ENCODE measurements at places on chromosomes 3 and 15. TPM values are rescaled to one million over a fixed set of nuclear protein-coding genes. Genes with fewer than 3 reads are reported as not detected.

DNA sequence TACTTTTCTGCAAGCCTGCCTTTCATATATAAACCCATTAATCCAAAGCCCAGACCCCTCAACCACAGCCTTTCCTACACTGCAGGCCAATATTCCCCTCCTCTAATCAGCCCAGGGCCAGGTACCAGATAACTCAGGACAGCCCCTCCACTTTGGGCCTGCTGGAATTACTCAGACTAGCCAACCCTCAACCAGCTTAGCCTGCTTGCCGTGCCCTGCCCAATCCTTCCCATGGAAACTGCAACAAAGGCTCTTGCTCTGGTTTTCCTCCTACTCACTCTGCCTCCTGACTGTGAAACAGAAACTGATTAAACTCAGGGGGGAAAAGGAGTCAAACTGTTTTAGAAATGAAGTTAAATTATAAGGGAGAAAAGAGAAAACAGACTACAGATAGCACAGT, 248.1 kb downstream of the KLF13 start:
- no peak for DNase-seq

DNA sequence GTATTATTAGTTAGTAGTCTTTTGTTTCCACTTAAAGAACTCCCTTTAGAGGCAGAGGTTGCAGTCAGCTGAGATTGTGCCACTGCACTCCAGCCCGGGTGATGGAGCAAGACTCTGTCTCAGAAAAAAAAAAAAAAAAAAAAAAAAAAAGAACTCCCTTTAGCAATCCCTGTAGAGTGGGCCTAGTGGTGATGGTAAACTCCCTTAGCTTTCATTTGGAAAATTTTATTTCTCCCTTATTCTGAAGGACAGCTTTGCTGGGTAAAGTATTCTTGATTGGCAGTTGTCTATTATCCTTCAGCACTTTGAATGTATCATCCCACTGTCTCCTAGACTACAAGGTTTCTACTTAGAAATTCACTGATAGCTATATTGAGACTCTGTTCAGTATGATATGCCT, 46.0 kb downstream of the RPL39L start:
- no peak for DNase-seq

BUB1B gene
- total RNA-seq, result 7.4 TPM

GRCh38 chr3:46926447-46926846, 48.9 kb downstream of the PTH1R start:
- DNase-seq, result no peak

IL16 gene
- total RNA-seq, result 45.8 TPM

C2CD4A gene
- not detected for total RNA-seq

IL5RA gene
- 0.47 TPM for total RNA-seq

ZBTB47 gene
- 41.5 TPM for total RNA-seq

GABRA5 gene
- total RNA-seq, result not detected

GRCh38 chr3:197549261-197549885, 6.4 kb downstream of the BDH1 start:
- DNase-seq, result no peak

EFHB gene
- total RNA-seq, result 1.1 TPM

- no peak for DNase-seq
Observed at GRCh38 chr3:159252772-159253384, 451.0 kb downstream of the MFSD1 start.

DNA sequence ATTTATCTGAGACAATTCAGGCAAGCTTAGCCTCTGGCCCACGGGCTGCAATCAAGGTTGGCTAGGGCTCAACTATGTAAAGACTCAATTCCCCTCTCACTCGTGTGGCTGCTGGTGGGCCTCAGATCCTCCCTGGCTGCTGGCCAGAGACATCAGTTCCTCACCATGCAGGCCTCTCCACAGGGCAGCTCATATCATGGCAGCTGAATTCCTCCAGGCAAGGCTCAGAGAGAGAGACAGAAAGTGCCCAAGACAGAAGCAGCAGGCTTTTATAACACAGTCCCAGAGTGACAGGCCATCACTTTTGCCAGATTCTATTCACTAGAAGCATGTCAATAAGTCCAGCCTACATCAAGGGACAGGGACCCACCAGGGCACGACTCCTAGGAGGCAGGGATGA, 63.2 kb downstream of the XXYLT1 start:
- DNase-seq, result no peak

- DNase-seq, result no peak
Observed at GRCh38 chr3:144344925-144345548, 373.4 kb downstream of the DIPK2A start.

DNA sequence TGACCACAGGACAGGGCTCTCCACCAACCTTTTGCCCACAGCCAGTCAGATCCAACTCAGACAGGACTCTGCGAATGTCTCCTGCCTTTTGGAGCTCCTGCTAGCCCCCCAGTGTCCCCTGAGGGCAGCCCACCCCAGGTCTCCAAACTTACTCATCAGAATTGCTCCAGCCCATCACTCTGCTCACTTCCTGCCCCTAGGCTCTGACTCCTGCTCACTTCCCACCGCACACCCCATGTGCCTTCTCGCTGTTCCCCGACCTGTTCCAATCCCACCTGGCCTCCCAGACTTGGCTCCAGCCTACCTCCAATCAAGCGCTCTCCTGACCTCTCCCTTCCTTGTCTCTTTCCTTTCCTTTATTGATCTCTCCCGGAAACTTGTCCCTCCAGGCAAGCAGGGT, 5.9 kb upstream of the STRA6 start:
- DNase-seq, result no peak

DNA sequence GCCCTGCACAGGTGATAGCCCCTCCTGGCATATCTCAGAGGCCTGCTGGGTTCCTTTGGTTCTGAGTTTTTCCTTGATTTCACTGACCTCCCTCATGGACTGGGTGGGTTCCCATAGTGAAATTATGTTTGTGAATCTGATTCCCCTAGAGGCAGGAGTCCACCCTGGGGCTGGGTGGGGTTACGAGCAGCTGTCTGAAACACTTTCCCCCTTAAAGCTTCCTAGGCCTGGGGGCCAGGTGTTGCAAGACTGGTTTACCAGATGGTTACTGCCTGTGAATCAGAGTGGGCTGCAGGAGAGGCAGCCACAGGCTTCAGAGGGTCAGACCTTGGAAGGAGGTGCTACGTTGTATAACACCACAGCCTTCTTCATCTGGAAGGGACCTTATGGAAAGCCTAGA, 34.3 kb downstream of the IL20RB start:
- DNase-seq, result no peak

GRCh38 chr3:40623567-40623966, 98.8 kb downstream of the ZNF621 start:
- no peak for DNase-seq

DNA sequence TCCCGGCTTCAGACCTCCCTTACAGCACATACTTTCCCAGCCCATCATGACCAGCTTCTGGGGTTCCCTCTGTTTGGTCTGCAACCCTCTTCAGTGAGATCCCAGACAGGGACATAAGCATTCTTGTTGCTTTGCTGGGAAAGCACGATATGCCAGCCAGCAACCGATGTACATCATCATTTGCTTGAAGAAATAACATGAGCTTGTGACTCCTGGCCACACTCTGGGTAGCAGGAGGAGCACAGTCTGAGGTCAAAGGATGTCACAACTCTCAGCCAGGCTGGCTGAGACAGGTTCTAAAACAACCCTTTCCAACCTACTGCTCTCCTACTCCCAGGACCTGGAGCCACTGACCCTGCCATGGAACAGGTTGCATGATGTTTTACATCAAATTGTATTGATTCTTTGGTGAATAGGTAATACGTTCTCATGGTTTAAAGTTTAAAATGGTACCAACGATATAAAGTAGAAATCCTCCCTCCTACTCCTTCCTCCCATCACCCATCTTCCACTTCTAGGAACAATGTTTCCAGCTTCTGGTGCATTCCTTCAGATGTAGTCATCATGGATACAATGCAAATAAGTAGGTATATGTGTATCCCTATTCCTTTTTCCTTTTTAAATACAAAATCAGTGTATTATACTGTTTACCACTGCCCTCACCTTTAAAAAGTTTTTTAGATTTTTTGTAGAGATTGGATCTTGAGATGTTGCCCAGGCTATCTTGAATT, 190.3 kb downstream of the OPA1 start:
- no peak for DNase-seq

SQOR gene
- total RNA-seq, result 67.0 TPM

All from omental fat pad (tissue), 4 donors.